HFFc6 (cell line): ENCODE measurements at places on chromosomes 4 and X.

DNA sequence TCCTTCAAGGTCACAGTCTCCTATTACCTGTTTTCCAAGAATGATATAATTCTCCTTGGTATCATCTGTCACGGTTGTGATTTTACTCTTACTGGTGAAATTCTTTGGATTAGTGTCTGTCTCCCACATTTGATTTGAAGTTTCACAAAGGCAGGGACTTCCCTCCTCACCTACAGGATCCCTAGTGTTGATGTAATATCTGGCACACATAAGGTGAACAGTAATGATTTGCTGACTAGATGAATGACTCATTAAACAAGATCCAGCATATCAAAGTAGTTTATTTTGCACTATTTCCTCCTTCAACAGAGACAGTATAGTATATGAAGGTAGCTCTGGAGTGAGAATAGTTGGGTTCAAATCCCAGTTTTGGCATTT lies 135.3 kb upstream of the IL1RAPL2 start:
- no peak overlapping the region for H3K27ac ChIP-seq
- H3K36me3 ChIP-seq = no peaks in the 10 kb centered on the region
- no peak for DNase-seq
- peaks cover 9% of the 10 kb centered on the region; the same call in 1 of the 2 replicates for H3K27me3 ChIP-seq

DNA sequence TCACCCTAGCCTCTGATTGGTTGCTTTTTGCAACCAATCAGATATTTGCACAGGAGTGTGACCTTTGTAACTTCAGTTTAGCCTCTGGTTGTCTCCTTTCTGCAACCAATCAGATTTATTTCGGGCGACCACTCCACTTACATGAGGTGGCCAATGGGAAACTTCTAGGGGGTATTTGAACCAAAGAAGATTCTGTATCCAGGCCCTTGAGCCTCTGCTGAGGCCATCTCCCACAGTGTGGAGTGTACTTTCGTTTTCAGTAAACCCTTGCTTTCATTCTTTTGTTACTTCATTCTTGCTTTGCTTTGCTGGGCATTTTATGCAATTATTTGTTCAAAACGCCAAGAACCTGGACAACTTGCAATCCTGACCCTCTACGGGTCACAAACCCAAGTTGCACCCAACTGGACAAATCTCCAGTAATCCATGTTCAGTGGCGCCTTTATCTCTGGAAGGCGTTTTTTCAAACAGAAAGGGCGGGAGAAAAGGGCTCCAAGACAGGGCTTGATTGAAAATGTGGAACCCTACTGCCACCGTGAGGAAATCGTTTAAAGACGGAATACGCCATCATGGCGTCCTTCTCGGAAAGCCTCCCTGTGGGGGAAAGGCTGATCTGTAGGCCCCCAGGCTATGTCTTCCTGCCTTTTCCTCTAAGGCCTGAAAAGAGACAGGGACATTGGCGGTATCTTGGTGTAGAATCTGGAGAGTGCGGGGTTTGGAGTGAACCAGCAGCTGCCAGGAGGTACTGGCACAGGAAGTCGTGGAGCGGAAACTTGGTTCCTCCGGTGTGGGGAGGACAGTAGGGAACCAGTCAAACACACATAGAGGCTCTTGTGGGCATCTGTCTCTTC lies 184.6 kb downstream of the OR13H1 start:
- no peaks in the 10 kb centered on the region for H3K4me1 ChIP-seq
- H3K27ac ChIP-seq = no peak overlapping the region; the same call in 1 of the 2 replicates
- no peaks in the 10 kb centered on the region for H3K27me3 ChIP-seq

- DNase-seq = no peak
- no peaks in the 10 kb centered on the region for H3K4me1 ChIP-seq
- peaks cover 8% of the 10 kb centered on the region; the same call in 1 of the 2 replicates for H3K36me3 ChIP-seq
- H3K4me3 ChIP-seq = no peak overlapping the region
- no peak overlapping the region for H3K27ac ChIP-seq
Measured at GRCh38 chr4:154119317-154119716, 330.4 kb upstream of the SFRP2 start.

GRCh38 chrX:39152106-39152649 lies 350.9 kb downstream of the MID1IP1 start:
- no peak for DNase-seq
- peaks cover 2% of the 10 kb centered on the region for H3K27me3 ChIP-seq
- no peaks in the 10 kb centered on the region for H3K4me1 ChIP-seq
- H3K4me3 ChIP-seq = no peak overlapping the region

- no peak overlapping the region for H3K4me3 ChIP-seq
- peaks cover 26% of the 10 kb centered on the region for H3K36me3 ChIP-seq
Measured at GRCh38 chr4:7006411-7006810, 36.8 kb upstream of the TADA2B start.

- H3K4me1 ChIP-seq = no peaks in the 10 kb centered on the region
- no peak overlapping the region for H3K27ac ChIP-seq
- no peaks in the 10 kb centered on the region for H3K36me3 ChIP-seq
Measured at GRCh38 chr4:56148428-56148827, 199.7 kb downstream of the CEP135 start.

DNA sequence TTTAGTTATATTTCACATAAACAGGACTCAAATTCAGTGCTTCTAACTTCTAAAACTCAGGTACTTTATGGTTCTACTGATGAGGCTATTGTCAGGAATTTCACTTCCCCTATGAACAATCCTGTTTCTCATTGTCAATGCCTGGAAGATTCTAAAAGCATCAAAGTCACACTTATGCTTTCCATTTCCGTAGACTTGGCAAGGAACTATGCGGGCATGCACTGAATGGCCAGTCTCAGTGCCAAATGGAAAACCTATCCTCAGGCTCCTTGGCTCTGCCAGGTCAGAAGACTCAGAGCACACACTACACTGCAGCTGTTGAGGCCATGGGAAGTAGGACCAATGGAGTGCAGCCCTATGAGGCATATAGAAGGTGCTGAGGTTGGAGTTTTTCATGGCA lies 97.0 kb upstream of the PTPN13 start:
- no peaks in the 10 kb centered on the region; the same call in 1 of the 2 replicates for H3K27me3 ChIP-seq
- H3K4me1 ChIP-seq = peaks cover 73% of the 10 kb centered on the region
- DNase-seq = peak; percentile 47

DNA sequence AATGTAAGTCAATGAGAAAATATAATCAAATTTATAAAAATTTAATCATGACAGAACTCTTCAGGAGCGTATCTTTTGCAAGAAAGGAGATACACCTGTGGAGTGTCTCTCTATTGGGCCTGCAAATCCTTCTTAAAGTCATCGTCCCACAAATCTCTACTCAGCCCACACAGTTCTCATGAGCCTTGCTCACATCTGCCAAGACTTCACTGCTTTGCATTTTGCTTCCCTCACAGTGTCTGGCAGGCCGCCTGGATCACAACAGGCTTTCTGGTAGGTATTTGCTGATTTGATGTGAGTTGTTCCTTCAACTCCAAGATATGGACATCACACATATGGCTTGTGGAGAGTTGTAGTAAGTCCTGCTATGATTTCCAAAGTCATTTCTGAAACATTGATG lies 183.1 kb upstream of the ARX start:
- DNase-seq = no peak
- H3K27me3 ChIP-seq = no peaks in the 10 kb centered on the region
- no peak overlapping the region for H3K27ac ChIP-seq
- H3K36me3 ChIP-seq = no peaks in the 10 kb centered on the region

- no peak overlapping the region for H3K4me3 ChIP-seq
- no peak for DNase-seq
- no peak overlapping the region for H3K27ac ChIP-seq
- H3K4me1 ChIP-seq = peaks cover 6% of the 10 kb centered on the region; the same call in 1 of the 2 replicates
- H3K36me3 ChIP-seq = 0 out of 2 replicates have a peak, but pooled peaks cover 5% of the 10 kb centered on the region
Measured at GRCh38 chr4:6492027-6492590, 19.7 kb upstream of the PPP2R2C start.

GRCh38 chrX:124257924-124258702 lies 74.3 kb upstream of the TEX13D start:
- H3K36me3 ChIP-seq = no peaks in the 10 kb centered on the region
- no peak overlapping the region for H3K4me3 ChIP-seq
- no peak overlapping the region for H3K27ac ChIP-seq
- DNase-seq = no peak
- peaks cover 3% of the 10 kb centered on the region; the same call in 1 of the 2 replicates for H3K27me3 ChIP-seq
- no peaks in the 10 kb centered on the region for H3K4me1 ChIP-seq

DNA sequence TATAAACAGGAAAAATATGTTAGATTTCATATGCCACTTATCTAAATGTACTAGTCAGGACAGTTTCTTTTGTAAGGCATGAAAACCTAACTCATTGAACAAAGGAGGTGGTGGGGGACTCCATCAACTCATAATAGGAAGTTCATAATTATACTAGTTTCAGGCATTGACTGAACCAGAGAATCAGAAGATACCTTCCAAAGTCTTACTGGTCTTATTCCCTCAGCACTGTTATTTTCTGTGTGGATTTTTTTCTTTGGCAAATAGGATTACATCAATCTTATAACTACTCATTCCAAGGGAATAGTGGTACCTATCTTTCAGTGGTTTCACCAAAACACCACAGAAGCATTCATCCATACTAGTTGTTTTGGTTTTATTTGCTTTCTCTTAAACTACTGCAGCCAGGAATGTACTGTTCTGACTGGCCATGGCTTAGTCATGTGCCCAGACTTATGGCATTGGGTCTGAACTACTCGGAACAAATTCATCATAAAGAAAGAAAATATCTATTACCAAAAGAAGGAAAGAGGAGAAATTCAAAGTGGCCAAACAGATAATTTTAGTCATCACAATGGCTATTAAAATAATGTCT lies 273.9 kb downstream of the ARAP2 start:
- peaks cover 1% of the 10 kb centered on the region; the same call in 1 of the 2 replicates for H3K27me3 ChIP-seq
- no peaks in the 10 kb centered on the region for H3K4me1 ChIP-seq
- DNase-seq = no peak
- no peaks in the 10 kb centered on the region for H3K36me3 ChIP-seq
- no peak overlapping the region for H3K4me3 ChIP-seq
- H3K27ac ChIP-seq = no peak overlapping the region

DNA sequence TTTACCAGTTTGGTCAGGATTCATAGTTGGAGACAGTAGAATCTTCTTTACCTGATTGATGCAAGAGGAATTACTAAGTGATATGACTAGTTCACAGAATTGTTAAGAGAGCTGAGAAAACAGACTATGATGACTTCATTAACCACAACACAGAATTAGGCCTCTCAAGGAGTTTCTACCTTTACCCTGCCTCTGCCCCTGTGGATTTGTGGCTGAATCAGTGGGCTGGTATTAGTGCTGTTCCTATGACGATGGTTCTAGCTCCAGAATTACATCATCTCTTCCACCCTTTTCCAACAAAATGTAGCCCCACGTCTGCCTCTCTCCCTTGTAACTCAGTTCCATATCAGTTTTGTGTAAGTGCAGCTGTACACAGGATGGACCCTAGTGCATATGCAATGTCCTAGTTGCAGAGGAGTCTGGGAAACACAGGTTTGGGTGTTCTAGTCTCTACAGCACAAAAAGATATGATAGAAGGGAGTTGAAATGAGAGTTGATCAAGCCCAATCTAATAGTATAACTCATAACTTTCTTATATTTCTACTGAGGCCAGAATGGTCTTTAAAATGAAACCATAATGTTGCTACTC lies 99.3 kb downstream of the ANXA5 start:
- no peak for DNase-seq
- no peak overlapping the region for H3K4me3 ChIP-seq
- no peak overlapping the region for H3K27ac ChIP-seq
- H3K27me3 ChIP-seq = no peaks in the 10 kb centered on the region
- no peaks in the 10 kb centered on the region; the same call in 1 of the 2 replicates for H3K4me1 ChIP-seq

- H3K4me1 ChIP-seq = peaks cover 81% of the 10 kb centered on the region
- peaks cover 10% of the 10 kb centered on the region for H3K36me3 ChIP-seq
- H3K27me3 ChIP-seq = no peaks in the 10 kb centered on the region
Measured at GRCh38 chr4:147739239-147739823, 7.4 kb downstream of the ARHGAP10 start.

GRCh38 chr4:89914609-89915550 lies 20.2 kb downstream of the MMRN1 start:
- no peak overlapping the region for H3K27ac ChIP-seq
- no peaks in the 10 kb centered on the region for H3K36me3 ChIP-seq
- H3K4me3 ChIP-seq = no peak overlapping the region
- H3K27me3 ChIP-seq = no peaks in the 10 kb centered on the region; the same call in 1 of the 2 replicates
- H3K4me1 ChIP-seq = no peaks in the 10 kb centered on the region

DNA sequence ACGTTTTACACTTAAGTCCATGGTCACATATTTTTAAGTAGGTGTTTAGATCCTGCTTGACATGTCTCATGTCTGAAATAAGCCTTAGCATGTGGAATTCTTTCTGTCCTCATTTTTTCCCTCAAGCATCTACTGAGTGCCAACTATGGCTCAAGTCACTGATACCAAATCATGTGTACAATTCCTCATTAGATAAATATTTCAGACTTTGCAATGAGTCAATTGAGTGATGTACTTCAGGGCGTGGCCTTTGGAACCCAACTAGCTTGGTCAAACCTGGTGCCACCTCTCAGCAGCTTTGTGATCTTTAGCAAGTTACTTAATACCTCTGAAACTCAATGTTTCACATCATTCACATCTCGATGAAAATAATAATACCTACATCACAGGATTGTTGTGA lies 12.6 kb upstream of the JADE1 start:
- H3K36me3 ChIP-seq = no peaks in the 10 kb centered on the region
- H3K27ac ChIP-seq = no peak overlapping the region
- no peaks in the 10 kb centered on the region; the same call in 1 of the 2 replicates for H3K27me3 ChIP-seq
- DNase-seq = no peak

DNA sequence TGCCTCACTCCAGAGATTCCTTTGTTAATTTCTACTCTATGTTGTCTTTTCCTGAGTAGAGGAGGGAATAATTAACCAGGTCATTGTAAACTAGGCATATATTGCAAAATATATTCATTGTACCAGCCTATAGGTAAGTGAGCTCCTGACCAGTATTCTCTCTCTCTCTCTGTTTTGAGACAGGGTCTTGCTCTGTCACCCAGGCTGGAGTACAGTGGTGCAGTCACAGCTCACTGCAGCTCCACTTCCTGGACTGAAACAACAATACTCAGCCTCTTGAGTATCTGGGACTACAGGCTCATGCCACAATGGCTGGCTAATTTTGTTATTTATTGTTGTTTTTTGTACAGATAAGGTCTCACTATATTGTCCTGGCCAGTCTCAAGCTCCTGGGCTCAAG lies 198.3 kb downstream of the ARAP2 start:
- no peak overlapping the region for H3K27ac ChIP-seq
- no peaks in the 10 kb centered on the region for H3K27me3 ChIP-seq
- no peak overlapping the region for H3K4me3 ChIP-seq
- H3K4me1 ChIP-seq = no peaks in the 10 kb centered on the region
- no peak for DNase-seq

DNA sequence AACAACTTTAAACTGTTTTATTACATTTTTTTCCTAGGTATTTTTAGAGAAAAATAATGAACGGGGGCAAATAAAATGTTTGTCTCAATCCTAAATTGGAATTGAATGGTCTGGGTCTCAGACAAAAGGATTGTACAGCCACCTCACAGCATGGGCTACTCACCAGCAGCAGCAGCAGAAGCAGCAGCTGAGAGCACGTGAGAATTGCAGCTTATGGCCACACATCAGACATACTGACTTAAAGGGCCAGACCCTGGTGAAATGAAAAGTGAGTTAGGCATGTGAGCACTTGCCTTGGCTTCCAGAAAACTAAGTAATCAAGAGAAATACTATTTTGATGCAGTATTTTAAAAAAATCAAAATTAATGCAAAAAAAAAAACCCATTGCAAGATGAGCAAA lies 56.6 kb downstream of the AASDH start:
- H3K4me1 ChIP-seq = no peaks in the 10 kb centered on the region
- H3K4me3 ChIP-seq = no peak overlapping the region
- peaks cover 5% of the 10 kb centered on the region for H3K27me3 ChIP-seq
- no peak overlapping the region for H3K27ac ChIP-seq
- DNase-seq = no peak

- H3K4me3 ChIP-seq = no peak overlapping the region
- DNase-seq = no peak
- no peaks in the 10 kb centered on the region for H3K4me1 ChIP-seq
- H3K27ac ChIP-seq = no peak overlapping the region
Measured at GRCh38 chrX:97843200-97843811, 959.6 kb downstream of the RPA4 start.
